Fibroblast of upper back skin (primary cell): ENCODE measurements at places on chromosomes 11 and 22.

GRCh38 chr11:63919267-63920125, 2.5 kb upstream of the RCOR2 start:
- DNase-seq: peak; percentile 51

- DNase-seq: no peak
Observed at GRCh38 chr11:17734418-17734911, at the start of gene KCNC1. Gene KCNC1 (plus strand): TSS chr11:17734781. CDS start chr11:17736003, 1,222 bp downstream.

DNA sequence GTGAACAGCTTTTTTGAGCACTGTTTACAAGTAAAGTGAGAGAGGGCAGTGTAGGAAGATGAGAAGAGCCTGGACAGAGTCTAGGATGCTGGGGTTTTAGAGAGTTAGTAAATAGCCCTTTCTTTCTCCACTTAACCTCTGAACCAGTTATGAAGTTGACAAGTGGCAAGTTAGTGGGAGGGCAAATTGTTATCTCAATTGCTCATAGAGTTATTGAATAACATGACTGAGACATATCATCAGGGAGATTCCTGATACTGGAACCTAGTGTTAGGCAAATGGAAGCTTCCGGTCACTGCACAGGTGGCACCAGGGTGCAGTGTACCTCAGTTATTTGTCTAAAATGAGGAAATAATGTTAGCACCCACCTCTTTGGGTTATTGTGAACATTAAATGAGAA, 57.8 kb upstream of the PTPN5 start:
- no peak for DNase-seq

DNA sequence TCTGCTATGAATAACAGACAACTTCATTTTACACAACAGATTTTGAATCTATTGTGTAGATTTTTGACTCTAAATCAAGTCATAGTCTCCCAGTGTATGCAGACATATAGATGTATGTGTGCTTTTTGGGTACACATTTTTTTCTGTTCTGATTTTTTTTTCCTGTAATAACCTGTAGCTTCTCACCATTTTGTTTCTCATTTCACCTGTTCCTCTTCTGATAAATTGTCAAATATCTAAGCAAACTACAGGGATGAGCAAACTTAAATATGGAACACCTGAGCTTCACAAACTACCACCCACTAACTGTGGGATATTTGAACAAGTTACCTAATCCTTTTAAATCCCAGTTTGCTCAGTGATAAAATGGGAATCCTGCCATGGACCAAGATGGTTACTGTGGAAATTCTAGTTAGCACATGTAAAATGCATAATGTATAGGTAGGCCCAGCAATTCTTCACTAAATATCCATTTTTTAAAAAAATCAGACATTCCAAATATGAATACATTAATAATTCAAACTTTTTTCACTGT, 15.7 kb downstream of the LGR4 start:
- DNase-seq: no peak

DNA sequence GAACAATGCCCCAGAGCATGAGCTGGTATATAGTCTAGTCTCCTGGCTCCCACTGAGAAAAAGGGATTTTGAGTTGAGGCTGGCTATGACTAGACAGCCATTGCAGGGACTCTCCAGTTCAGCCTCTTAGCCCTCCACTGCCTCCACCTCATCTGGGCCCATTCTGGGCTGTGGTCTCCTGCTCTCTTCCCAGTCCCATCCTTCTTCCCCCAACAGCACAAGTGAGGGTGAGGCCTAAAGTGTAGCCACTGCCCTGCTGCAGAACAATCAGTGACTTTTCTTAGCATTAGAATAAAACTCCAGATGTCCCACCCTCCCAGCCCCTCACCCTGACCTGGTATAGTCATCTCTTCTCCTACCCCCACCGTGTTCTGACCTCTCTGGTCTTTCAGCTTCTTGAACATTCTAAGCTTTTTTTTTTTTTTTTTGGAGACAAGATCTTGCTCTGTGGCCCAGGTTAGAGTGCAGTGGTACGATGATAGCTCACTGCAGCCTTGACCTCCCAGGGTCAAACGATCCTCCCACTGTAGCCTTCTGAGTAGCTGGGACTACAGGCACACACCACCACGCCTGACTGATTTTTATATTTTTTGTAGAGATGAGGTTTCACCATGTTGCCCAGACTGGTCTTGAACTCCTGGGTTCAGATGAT, 4.3 kb downstream of the MED15 start:
- no peak for DNase-seq

GRCh38 chr22:46129390-46130041, 20.8 kb upstream of the PPARA start:
- no peak for DNase-seq

GRCh38 chr11:37474889-37475288, 876.9 kb upstream of the RAG2 start:
- no peak for DNase-seq

DNA sequence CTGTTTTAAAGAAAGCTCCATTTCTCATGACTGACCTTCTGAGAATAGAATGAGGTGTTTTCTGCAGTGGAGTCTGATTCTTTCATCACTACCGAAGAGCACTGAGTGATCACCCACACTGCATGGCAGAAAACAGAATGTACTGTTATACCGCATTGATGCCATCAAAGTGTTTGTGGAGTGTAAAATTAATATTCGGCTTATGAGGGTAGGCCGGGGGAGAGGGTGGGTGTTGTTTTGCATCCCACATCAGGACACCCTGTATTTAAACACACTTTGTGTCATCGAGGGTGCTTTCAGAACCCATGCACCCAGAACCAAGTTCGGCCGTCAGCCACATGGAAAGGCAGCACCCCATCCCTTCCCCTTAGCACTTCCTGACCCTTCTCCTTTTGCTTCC, 41.3 kb upstream of the ETS1 start:
- DNase-seq: no peak

DNA sequence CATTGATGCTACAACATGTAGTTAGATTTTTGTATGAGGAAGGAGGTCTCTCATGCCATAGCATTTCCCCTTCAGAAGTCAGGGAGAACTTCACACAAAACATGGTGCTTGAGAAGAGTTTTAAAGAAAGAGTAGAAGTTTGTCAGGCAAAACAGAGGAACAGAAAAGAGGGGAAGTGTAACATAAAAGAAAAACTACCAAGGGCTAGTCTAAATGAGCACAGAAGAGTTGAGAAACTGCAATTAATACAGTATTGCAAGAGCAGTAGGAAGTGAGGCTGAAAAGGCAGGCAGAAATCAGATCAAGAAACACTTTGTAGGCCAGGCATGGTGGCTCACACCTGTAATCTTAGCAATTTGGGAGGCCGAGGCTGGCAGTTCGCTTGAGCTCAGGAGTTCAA, 61.0 kb downstream of the FAM168A start:
- DNase-seq: no peak

DNA sequence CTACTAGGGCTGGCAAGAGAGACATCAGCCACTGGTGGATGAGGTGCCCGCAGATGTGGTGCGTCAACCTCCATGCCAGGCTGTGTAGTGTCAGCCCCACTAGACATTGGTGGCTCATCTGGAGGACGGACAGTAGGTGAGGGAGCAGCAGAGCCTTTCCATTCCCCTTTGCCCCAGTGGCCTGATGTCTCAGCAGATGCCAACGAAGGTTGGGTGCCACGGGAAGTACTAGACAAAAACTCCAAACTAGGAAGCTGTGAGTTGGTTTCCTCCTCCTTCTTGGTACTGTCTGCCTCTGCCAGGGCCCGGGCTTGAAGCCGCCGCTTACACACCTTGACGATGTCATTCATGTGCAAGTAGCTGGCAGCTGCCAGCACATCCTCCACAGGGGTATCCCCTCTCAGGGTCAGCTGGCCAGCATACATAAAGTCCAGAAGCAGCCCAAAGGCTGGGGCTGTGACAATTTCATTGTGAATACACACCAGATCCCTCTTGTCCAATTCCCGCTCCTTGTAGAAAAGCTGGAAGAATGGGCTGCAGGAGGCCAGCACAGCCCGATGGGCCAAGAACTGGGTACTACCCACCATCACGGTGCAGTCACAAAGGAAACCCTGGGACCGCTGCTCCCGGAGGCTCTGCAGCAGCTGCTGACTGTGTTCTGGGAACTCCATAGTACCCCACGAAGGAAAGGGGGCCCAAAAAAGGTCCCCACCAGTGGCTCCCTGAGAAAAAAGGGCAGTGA, 795 bp downstream of the ZBTB3 start:
- no peak for DNase-seq

DNA sequence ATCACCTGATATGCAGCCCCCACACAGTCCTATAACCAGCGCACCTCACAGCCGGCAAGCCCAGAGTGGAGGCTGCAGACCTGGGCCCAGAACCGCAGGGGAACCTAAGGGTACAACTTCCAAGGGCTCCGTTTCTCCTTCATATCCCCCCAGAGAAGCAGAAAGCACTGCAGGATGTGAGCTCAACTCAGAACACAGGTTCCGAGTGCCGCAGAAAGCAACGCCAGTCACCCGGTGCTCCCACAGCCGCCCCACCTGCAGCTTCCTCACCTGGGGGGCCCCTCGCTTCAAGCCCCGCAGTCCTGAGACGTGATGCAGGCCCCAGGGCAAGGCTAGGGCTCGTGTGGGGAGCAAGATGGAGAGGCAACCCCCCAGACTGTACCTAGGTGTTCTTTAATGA, 2.5 kb downstream of the TSSK2 start:
- no peak for DNase-seq

- peak; percentile 77 for DNase-seq
Observed at GRCh38 chr22:40626851-40627250, 9.7 kb downstream of the MRTFA start.

DNA sequence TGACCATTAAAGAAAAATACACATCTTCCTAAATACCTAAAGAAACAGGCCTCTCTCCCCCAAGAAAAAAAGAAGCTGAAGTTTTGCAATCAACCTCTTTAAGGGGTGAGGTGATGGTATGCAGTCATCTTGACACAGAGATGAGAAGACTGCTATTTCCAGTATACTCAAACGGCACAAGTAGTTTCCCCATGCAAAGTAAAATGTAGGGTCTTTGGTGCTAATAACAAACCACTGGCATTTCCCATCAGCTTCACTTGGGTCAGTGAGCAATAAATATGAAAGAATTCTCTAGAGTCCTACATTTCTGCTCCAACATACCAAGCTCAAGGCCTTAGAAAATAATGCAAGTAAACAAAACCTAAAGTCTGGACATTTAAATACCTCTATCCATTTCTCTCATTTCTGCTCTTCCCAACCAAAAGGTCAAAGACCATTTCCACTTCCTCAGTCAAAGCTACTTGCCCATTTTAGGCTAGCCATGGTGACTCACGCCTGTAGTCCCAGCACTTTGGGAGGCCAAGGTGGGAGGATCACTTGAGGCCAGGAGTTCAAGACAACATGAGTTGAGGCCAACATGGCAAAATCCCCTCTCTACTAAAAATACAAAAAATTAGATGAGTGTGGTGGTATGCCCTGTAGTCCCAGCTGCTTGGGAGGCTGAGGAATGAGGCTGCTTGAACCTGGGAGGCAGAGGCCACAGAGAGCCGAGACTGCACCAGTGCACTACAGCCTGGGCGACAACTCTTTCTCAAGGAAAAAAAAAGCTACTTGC, 39.5 kb upstream of the CHRNA10 start:
- peak; percentile 45 for DNase-seq

GRCh38 chr22:47238690-47239473, 476.4 kb downstream of the TBC1D22A start:
- DNase-seq: no peak

DNA sequence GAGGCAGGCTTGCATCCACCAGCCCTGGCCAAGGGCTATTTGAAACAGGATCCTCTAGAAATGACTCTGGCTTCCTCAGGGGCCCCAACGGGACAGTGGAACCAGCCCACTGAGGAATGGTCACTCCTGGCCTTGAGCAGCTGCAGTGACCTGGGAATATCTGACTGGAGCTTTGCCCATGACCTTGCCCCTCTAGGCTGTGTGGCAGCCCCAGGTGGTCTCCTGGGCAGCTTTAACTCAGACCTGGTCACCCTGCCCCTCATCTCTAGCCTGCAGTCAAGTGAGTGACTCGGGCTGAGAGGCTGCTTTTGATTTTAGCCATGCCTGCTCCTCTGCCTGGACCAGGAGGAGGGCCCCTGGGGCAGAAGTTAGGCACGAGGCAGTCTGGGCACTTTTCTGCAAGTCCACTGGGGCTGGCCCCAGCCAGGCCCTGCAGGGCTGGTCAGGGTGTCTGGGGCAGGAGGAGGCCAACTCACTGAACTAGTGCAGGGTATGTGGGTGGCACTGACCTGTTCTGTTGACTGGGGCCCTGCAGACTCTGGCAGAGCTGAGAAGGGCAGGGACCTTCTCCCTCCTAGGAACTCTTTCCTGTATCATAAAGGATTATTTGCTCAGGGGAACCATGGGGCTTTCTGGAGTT, 13.3 kb downstream of the IL10RA start:
- DNase-seq: no peak

- no peak for DNase-seq
Observed at GRCh38 chr11:28627690-28628255, 519.6 kb downstream of the METTL15 start.

DNA sequence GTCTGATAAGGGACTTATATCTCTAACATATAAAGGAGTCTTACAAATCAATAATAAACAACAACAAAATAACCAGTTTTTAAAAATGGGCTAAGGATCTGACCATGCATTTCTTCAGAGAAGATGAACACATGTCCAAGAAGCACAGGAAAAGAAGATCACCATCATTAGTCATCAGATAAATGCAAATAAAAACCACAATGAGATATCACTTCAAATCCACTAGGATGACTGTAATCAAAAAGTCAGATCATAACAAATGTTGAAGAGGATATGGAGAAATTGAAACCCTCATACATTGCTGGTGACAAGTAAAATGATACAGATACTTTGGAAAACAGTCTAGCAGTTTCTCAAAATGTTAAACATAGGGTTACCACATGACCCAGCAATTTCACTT, 61.2 kb upstream of the MYOD1 start:
- no peak for DNase-seq

- DNase-seq: no peak
Observed at GRCh38 chr11:73372375-73372993, 3.7 kb upstream of the RELT start.

DNA sequence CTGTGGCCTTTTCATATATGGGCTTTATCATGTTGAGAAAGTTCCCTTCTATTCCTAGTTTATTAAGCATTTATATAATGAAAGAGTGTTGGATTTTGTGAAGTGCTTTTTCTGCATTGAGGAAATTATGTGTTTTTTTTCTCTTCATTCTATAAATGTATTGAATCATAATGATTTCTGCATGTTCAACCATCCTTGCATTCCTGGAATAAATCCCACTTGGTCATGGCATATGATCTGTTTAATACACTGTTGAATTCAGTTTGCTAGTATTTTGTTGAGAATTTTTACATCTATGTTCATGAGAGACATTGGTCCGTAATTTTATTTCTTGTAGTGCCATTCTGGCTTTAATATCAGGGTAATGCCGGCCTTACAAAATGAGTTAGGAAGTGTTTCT, 25.8 kb downstream of the PIM3 start:
- no peak for DNase-seq

DNA sequence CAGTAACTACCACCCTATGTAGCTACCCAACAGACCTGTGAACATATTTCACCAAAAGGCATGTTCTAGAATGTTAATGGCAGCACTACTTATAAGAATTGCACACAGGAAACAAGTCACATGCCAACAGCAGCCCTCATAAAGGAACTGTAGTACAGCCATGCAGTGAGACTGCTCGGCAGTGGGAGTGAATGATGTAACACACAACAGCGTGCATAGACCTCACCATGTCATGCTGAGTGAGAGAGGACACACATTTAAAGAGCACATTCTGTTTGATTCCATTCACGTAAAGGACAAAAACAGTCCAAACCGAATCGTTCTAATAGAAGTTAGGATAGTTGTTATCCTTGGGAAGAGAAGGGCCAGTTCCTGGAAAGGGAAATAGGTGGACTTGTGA, 27.2 kb upstream of the KIRREL3 start:
- peak; percentile 3 for DNase-seq

GRCh38 chr11:116694815-116695590, 77.8 kb downstream of the BUD13 start:
- no peak for DNase-seq

- no peak for DNase-seq
Observed at GRCh38 chr22:24498824-24499223, 3.7 kb downstream of the UPB1 start.
